LoVo (cell line): ENCODE measurements at places on chromosomes 7 and 10.

DNA sequence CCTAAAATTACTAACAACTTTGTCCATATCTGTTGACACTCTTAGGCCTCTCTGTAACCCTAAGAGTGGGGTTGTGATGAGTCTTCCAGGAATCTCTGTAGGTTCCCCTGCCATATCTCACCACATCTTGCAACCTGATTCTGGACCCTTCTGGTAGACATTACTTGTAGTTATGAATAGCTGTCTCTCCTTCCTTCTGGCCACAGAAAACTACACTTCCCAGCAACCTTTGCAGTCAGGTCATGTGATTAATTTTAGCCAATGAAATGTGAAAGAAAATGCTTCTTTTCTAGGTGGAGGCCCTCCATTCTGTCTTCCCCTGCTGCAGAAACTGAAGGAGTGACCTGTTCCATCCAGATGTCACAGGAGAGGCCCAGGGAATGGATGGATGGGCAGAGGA lies 147.6 kb upstream of the AOAH start:
- DNase-seq = no peak

DNA sequence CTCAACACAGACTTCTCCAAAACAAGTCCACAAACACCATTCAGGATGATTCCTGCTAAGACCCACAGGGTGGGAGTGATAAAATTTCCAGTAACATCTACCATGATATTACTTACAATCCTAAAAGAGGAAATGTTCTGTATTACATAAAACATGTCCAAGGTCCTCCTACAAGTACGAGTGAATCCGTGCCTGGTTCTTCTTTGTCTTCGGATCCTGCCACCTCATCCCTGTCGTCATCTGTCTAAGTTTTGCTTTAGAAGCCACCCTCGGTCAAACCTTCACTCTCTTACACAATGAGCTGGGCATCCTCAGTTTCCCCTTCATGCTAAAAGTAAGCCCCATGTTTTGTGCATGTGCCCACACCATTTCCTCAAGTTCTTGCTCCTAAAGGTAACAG lies 279.0 kb downstream of the KCNMA1 start:
- no peak for DNase-seq

DNA sequence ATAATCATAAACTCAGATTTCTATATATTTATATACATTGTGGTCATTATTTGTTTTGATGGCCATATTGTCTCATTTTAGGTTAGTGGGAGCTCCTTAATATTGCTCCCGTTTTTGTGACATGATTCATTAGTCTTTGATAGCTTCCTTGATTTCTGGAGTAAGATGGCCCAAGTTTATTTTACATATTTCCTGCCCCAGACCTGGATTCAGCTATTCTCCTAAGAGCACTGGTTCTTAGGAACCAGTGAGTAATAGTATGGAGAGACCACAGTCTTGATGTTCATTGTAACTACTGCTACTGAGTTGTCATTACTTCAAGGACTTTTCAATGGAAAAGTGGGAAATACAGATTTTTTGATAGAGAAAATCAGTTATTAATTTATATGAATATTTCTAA lies 6.0 kb downstream of the TFPI2 start:
- DNase-seq = no peak

DNA sequence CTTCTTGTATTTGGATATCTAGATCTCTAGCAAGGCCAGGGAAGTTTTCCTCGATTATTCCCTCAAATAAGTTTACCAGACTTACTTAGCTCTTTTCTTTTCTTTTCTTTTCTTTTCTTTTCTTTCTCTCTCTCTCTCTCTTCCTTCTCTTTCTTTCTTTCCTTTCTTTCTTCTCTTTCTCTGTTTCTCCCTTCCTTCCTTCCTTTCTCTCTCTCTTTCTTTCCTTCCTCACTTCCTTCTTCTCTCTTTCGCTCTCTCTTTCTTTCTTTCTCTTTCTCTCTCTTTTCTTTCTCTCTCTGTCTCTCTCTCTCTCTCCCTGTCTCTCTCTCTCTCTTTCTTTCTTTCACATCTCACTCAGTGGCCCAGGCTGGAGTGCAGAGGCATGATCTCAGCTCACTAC lies 37.0 kb downstream of the UPP1 start:
- DNase-seq = no peak
